Urinary bladder (tissue), 4 donors: ENCODE measurements at places on chromosomes 2 and 18. TPM values are rescaled to one million over a fixed set of nuclear protein-coding genes. Genes with fewer than 3 reads are reported as not detected.

The D2HGDH gene
- 25.9 TPM for polyA plus RNA-seq

The TIA1 gene
- 50.6 TPM for polyA plus RNA-seq

The RALB gene
- polyA plus RNA-seq = 72.2 TPM

The OTOF gene
- polyA plus RNA-seq = 0.10 TPM

The UGT1A4 gene
- polyA plus RNA-seq = 1.2 TPM

The CYP27C1 gene
- 0.70 TPM for polyA plus RNA-seq

The CPO gene
- 0.35 TPM for polyA plus RNA-seq

The STON1 gene
- polyA plus RNA-seq = 57.0 TPM

GRCh38 chr2:38485734-38486133 lies 108.7 kb upstream of the ATL2 start:
- no peak for DNase-seq

- peak; percentile 42 for DNase-seq
These were observed 58.6 kb upstream of the SLC25A52 start for GRCh38 chr18:31819106-31819924.

- DNase-seq = no peak
These were observed 21.6 kb downstream of the LDLRAD4 start for GRCh38 chr18:13240060-13240725.

GRCh38 chr2:66462501-66462825 lies 27.5 kb downstream of the MEIS1 start:
- DNase-seq = no peak

GRCh38 chr2:189347540-189347939 lies 93.7 kb upstream of the WDR75 start:
- no peak for DNase-seq

DNA sequence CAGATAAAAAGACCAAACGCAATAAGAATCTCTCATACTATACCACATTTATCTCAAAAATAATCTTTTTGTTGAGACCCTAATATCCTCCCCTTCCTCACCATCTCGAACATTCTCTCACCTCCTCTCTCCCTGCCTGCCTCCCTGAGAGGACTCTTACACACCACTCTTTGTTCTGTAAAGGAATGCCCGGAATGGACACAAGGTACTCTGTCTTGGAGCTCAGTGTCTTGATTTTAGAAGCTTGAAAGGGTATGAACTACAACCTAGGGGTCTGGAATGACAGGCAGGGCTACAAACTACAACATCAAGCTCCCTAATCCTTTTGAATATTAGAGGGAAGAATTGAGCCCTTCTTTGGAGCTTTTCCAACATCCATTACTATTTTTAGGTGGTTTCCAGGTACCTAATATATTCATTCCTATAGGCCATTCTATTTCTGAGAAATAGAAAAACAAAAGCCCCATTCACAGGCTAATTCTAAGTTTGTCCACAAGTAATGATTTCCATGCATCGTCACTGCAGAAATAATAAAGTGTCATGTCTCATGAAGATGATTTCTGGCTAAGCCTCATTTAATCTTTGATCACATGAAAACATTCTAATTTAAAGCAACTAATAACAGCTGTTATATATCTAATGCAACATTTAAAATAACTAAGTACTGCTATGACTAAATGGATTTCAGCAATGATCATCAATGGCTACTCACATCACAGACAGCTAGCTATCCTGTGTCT lies 60.6 kb downstream of the LRP2 start:
- DNase-seq = no peak

GRCh38 chr18:77070627-77071026 lies 62.0 kb downstream of the MBP start:
- DNase-seq = no peak

DNA sequence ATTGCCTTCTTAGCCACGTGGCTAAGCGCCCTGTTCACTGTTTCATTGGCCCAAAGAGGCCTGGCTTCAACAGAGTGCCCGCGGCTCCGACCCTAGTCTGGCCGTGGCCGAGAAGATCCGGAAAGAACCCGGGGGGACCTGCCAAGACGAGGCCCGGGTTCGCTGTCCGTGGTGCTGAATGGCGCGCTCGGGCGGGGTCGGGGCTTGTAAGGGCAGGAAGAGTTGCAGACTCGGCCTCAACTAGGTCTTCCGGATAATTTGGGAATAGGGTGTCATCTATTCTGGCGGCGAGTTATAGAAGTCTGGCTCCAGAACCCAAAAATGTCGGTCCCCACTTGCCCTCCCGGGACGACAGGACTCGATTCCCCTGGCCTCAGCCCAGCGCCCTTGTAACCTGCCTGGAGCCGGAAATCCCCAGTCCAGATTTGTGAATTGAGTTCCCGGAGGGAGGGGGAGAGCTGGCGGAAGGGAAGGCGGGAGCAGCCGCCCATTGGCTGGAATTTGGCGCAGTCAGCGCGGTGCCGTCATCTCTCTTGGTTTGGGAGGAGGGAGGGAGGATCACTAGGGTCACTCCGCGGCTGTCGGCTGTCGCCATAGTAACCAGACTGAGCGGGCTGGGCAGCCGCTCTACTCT lies 3.5 kb downstream of the CDK5R2 start:
- DNase-seq = no peak

- no peak for DNase-seq
These were observed 7.1 kb upstream of the EML6 start for GRCh38 chr2:54716375-54716774.

GRCh38 chr2:66439812-66440542 lies 5.1 kb downstream of the MEIS1 start:
- no peak for DNase-seq

- DNase-seq = no peak
These were observed 29.4 kb upstream of the SNED1 start for GRCh38 chr2:240968731-240969624.

DNA sequence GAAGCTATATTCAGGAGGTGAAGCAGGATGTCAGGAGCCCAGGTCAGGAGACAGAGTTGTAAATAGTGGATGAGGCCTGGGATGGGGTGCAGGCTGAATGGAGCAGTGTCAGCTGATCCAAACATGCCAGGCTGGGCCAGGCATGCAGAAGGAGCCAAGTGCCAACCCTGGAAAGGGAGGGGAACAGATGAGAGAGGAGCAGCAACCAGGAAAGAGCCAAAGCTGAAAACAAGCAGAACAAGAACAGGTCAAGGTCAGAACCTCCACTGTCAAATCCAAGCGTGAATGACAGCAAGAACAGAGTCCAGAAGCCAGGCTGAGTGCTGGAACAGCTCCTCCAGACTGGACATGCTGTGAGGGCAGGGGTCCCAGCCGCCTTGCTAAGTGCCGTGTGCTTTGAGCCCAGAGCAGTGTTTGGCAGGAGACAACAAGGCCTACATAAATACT lies 49.2 kb upstream of the PPP1CB start:
- DNase-seq = no peak

- no peak for DNase-seq
These were observed 43.7 kb downstream of the TGIF1 start for GRCh38 chr18:3493501-3494244.

DNA sequence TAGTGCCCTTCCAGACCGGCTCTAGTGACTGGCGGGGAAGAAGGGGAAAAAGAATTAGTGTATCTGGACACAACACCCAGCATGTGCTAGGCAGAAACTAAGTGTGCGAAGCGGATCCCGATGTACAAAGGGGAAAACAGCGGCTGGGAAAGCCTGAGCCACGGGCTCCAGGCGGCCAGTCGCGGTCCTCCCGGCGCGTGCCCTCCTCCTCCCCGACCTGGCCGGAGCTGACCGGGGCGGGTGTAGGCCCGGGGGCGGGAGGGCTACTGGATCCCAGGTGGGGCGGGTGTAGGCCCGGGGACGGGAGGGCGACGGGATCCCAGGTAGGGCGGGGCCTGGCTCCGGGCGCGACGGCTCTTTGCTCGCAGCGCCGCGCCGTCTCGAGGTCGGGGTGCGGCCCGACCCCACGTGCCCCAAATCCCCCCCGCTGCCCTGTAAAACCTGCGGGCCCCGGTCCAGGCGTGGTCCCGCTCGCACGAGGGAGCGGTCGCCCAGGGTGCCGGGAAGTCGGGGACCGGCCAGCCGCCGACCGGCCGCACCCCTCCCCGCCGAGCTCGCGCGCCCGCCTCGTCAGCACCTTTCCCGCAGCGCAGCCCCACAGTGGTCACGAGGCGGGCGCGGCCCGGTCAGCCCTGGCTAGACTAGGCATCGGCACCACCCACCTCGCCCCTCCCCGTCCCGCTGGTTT lies 48.8 kb downstream of the C2orf42 start:
- no peak for DNase-seq

GRCh38 chr2:176562359-176563078 lies 293.3 kb downstream of the MTX2 start:
- no peak for DNase-seq
